ENCODE measurements at places on chromosomes 16 and 17.
A peak's percentile ranks its signal among the peaks of the same experiment; 100 is the strongest.

- H3K36me3 ChIP-seq: peaks cover 96% of the 10 kb centered on the region
- H3K27me3 ChIP-seq: no peaks in the 10 kb centered on the region
- DNase-seq: no peak
- no peak overlapping the region for H3K4me3 ChIP-seq
- no peaks in the 10 kb centered on the region for H3K4me1 ChIP-seq
These were observed 20.7 kb upstream of the GLG1 start for GRCh38 chr16:74627506-74628220.

DNA sequence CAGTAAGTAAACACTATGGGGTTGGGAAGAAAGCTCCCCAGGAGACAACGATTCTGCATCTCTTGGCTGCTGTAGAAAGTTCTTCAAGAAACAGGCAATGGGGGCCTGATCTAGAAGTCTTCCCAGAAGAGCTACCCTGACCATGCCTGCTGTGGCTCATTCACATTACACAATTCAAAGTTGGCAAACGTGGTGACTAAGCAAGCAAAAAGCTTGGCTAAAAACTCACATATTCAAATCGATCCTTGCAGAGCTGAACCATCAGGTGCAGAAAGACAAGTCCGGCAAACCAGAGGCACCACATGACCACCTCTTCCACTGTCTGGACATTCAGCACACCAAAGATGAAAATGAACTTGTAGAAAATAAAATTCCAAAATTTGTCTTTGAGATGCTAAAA lies 16.1 kb downstream of the AMFR start:
- no peak for DNase-seq
- H3K36me3 ChIP-seq: peaks cover 82% of the 10 kb centered on the region
- H3K27me3 ChIP-seq: no peaks in the 10 kb centered on the region
- no peak overlapping the region for H3K27ac ChIP-seq

DNA sequence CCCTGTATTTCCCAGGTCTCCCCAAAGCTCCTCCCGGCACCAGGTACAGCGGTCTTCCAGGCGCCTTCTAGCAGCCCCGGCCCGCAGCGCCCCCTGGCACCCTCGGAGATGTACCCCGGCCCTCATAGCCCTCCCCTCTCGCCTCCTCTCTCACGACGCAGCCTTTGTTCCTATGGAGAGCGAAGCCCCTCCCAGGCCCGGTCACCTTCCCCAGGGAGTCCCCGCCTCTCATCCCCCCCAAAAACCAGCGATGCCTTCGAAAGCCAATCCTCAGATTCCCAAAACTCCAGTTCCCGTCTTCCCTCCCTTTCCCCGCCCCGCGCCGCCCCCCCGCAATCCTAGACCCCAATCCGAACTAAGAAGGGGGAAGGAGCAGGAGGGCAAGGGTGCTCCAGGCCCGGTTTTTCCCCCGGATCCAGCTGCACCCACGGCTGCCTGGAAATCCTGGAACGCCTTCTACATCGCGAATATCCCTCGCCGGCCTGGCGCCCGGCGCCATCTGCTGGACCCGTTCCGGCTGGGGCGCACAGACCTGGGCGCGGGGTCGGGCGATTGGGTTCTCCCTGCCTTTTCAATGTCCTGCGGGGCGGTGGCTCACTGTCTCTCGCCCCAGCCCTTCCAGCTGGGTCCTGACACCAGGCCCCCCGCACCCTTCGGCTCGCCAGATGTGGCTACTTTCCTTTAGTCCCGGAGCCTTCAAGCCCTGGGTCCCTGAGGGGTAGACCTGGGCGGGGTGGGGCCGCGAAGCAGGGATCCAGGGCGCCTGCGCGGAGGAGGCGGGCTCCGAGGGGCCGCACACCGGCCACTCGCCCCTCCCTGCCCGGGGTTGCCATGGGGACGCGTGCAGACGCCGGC lies at the start of gene DNAH2:
Gene DNAH2, plus strand, starts transcription at position 844 of the 855 bp plus-strand sequence. CDS start 1,991 bp downstream, outside the sequence.
- peaks cover 26% of the 10 kb centered on the region for H3K27me3 ChIP-seq
- no peaks in the 10 kb centered on the region for H3K36me3 ChIP-seq
- peak within 1 kb of the TSS; percentile 82 for H3K27ac ChIP-seq

DNA sequence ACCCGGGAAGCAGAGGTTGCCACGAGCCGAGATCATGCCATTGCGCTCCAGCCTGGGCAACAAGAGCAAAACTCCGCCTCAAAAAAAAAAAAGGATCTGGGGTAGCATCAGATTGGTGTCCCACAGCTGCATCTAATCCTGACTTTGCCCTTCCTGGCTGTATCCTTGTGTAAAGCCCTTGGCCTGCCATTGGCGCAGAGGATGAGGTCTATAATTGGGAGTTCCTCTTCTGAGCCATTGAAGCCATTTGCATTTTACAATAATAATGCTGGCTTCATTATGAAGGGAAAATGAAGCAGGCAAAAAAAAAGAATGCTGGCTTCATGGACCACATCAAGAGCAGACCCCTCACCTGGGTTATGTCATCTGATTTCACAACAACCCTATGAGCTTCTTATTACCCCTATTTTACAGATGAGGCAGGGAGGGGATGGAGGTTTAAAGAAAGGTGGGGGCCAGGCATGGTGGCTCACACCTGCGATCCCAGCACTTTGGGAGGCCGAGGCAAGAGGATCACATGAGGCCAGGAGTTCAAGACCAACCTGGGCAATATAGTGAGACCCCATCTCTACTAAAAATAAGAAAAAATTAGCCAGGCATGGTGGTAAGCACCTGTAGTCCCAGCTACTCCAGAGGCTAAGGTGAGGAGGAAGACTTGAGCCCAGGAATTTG lies 1.2 kb upstream of the LITAFD start:
- DNase-seq: no peak
- H3K36me3 ChIP-seq: no peaks in the 10 kb centered on the region
- no peak overlapping the region for H3K4me3 ChIP-seq
- no peaks in the 10 kb centered on the region for H3K27me3 ChIP-seq
- H3K4me1 ChIP-seq: no peaks in the 10 kb centered on the region
- no peak overlapping the region for H3K27ac ChIP-seq

DNA sequence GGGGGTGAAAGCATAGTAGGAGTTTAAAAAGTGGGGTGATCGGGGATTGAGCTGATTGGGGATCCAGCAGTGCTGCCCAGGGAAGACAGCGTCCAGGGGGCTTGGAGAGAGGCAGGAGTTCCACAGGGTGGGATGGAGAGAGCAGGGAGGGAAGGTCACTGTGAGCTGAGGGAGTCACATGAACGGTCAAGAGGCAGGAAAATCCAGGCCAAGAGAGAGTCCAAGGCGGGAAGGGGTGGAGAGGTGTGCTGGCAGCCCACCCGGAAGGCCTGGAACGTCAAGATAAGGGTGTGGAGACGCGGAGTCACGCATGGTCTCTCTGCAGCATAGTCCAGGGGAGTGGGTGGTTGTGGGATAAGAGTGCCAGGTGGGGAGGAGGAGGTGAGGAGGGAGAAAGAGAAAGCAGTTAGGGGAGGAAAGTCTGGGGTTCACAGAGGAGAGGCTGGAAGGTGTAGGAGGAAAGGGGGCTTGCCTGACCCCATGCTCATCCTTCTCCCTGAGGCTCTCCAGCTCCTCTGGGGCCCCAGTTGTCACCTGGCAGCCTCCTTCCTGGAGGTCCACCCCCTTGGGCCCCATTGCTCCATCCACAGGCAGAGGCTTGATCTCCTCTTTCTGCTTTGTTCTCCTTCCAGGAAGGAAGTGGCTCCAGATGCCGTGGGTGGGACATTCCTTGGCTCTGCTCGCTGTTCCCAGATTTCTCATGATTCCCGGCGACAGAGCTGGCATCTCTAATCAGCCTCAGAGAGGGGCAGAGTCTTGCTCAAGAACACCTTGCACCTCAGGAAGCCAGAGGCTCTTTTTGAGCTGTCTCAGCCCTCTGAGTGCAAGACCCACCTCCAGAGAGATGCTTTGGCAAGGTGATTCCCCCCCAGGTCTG lies 28.7 kb downstream of the CCR7 start:
- H3K4me3 ChIP-seq: no peak overlapping the region
- H3K4me1 ChIP-seq: peaks cover 12% of the 10 kb centered on the region
- DNase-seq: no peak
- H3K27me3 ChIP-seq: no peaks in the 10 kb centered on the region
- no peaks in the 10 kb centered on the region for H3K36me3 ChIP-seq
- H3K27ac ChIP-seq: no peak overlapping the region

Data from endodermal cell (in vitro differentiated cells).